ENCODE measurements at places on chromosomes 7 and 10.

GRCh38 chr10:89609833-89610346 lies 35.2 kb downstream of the PANK1 start:
- no peak for DNase-seq

GRCh38 chr10:92972066-92972870 lies 88.3 kb upstream of the CYP26C1 start:
- DNase-seq: peak; percentile 87

- no peak for DNase-seq
Measured at GRCh38 chr7:153859239-153859638, 193.0 kb upstream of the DPP6 start.

- DNase-seq: no peak
Measured at GRCh38 chr7:55084307-55084706, 65.5 kb downstream of the EGFR start.

GRCh38 chr7:142799437-142799835 lies 28.7 kb downstream of the PRSS2 start:
- no peak for DNase-seq

Measured in HCEC 1CT (cell line).